A549 treated with RU486 at 1 μM for 4 hours (cell line): ENCODE measurements at places on chromosomes 16 and 17. TPM values are rescaled to one million over a fixed set of nuclear protein-coding genes. Genes with fewer than 3 reads are reported as not detected.

Gene CLEC18B
- 0.09 to 0.31 TPM (median 0.11 TPM) in 5 replicates for total RNA-seq

Gene SLC52A1
- total RNA-seq, result 0.41 to 1.00 TPM (median 0.51 TPM) in 5 replicates

Gene HS3ST4
- total RNA-seq, result not detected in 5 replicates

Gene GRAP
- 0.09 to 0.28 TPM (median 0.22 TPM) in 5 replicates for total RNA-seq

Gene ODAD4
- total RNA-seq, result 1.2 to 1.7 TPM (median 1.6 TPM) in 5 replicates

Gene PTX4
- total RNA-seq, result not detected in 5 replicates

Gene MYO1D
- 2.1 to 2.9 TPM (median 2.4 TPM) in 5 replicates for total RNA-seq

Gene PHOSPHO1
- total RNA-seq, result 0.69 to 1.2 TPM (median 0.77 TPM) in 5 replicates

Gene RDM1
- 2.2 to 4.6 TPM (median 3.4 TPM) in 5 replicates for total RNA-seq

Gene KCNH6
- 0.02 TPM in 1 of 5 replicates, not detected in the others for total RNA-seq

Gene OR1F1
- total RNA-seq, result 0.23 to 0.48 TPM (median 0.29 TPM) in 5 replicates

Gene ARRB2
- total RNA-seq, result 48.9 to 75.6 TPM (median 63.8 TPM) in 5 replicates

Gene ITGAD
- total RNA-seq, result not detected in 5 replicates

Gene CACNG5
- 0.10 TPM in 1 of 5 replicates, not detected in the others for total RNA-seq

Gene SPNS2
- 5.8 to 14.1 TPM (median 11.2 TPM) in 5 replicates for total RNA-seq

Gene KAT7
- total RNA-seq, result 25.7 to 30.5 TPM (median 27.2 TPM) in 5 replicates

Gene CTRB1
- total RNA-seq, result not detected in 5 replicates

Gene SLFN14
- total RNA-seq, result not detected in 5 replicates

Gene KRTAP1-5
- total RNA-seq, result not detected in 5 replicates

Gene SCNN1G
- total RNA-seq, result 0.02 to 0.07 TPM in 2 of 5 replicates, not detected in the others

Gene C17orf100
- 2.0 to 3.5 TPM (median 3.2 TPM) in 5 replicates for total RNA-seq

Gene MEOX1
- total RNA-seq, result not detected in 5 replicates

Gene CEP112
- total RNA-seq, result 6.3 to 8.0 TPM (median 7.0 TPM) in 5 replicates

Gene NRN1L
- total RNA-seq, result not detected in 5 replicates

Gene PIK3R6
- not detected in 5 replicates for total RNA-seq

Gene SCIMP
- total RNA-seq, result not detected in 5 replicates

Gene NEUROD2
- total RNA-seq, result not detected in 5 replicates

Gene SLC5A10
- total RNA-seq, result 0.08 to 0.31 TPM (median 0.21 TPM) in 5 replicates

Gene FZD2
- 27.7 to 45.7 TPM (median 39.2 TPM) in 5 replicates for total RNA-seq

Gene SLC35G6
- not detected in 5 replicates for total RNA-seq

Gene ZNF205
- 9.2 to 14.3 TPM (median 13.2 TPM) in 5 replicates for total RNA-seq

Gene UTP4
- 85.6 to 97.9 TPM (median 88.6 TPM) in 5 replicates for total RNA-seq

Gene MT1F
- 10.9 to 16.8 TPM (median 11.8 TPM) in 5 replicates for total RNA-seq

Gene KRT16
- 0.27 to 1.1 TPM (median 0.66 TPM) in 5 replicates for total RNA-seq

Gene SSTR5
- 0.20 to 0.33 TPM (median 0.25 TPM) in 5 replicates for total RNA-seq

Gene FN3K
- 6.6 to 9.1 TPM (median 7.8 TPM) in 5 replicates for total RNA-seq

Gene ANKRD11
- total RNA-seq, result 71.7 to 98.4 TPM (median 93.6 TPM) in 5 replicates

Gene TVP23A
- total RNA-seq, result 0.07 to 0.26 TPM (median 0.24 TPM) in 3 of 5 replicates, not detected in the others

Gene OVCA2
- 57.6 to 93.3 TPM (median 79.2 TPM) in 5 replicates for total RNA-seq

Gene LPO
- not detected in 5 replicates for total RNA-seq

Gene PDE6G
- 1.5 to 3.6 TPM (median 2.2 TPM) in 5 replicates for total RNA-seq

Gene SLC4A1
- not detected in 5 replicates for total RNA-seq

Gene JPH3
- 1.4 to 2.6 TPM (median 2.1 TPM) in 5 replicates for total RNA-seq

Gene ACSM2B
- total RNA-seq, result not detected in 5 replicates

Gene BIRC5
- total RNA-seq, result 100.0 to 113 TPM (median 108 TPM) in 5 replicates

Gene KCNJ12
- 0.71 to 1.2 TPM (median 1.2 TPM) in 5 replicates for total RNA-seq
